ENCODE measurements at places on chromosomes 2 and 18.

DNA sequence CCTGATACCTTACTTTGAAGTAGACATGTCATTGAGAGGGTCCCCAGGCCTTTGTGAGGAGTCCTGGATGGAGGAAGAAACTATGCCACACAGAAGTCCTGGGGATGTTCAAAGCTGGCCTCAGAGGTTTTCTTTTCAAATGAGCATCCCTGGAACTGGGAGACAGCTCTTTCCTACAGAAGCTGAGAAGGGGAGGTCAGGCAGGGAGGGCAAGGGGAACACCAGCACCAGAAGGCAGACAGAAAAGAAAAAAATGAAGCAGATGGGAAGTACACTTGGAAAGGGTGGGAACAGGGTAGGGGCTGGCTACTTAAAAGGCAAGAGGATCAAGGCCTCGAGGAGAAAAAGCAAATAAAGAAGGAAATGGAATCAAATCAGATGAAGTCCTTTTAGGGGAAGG is 120.0 kb downstream of the FMNL2 start:
- no peak for DNase-seq

DNA sequence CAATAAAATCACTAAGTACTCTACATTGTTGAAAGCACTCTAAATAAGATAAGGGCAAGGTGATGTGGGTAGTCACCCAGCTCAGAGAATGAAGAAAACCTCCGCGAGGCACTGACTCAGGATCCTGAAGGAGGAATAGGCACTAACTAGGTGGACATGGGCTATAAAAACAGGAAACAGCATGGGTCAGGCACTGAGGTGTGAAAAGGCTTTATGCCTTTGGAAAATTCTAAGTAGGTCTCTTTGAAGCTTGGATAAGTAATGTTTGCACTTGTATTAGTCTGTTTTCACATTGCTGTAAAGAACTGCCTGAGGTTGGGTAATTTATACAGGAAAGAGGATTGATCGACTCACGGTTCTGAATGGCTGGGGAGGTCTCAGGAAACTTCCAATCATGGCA is 161.6 kb downstream of the EPHA4 start:
- no peak for DNase-seq

GRCh38 chr18:30970196-30970816 is 72.2 kb downstream of the DSC3 start:
- no peak for DNase-seq

GRCh38 chr2:4047961-4048891 is 344.9 kb downstream of the DCDC2C start:
- no peak for DNase-seq

DNA sequence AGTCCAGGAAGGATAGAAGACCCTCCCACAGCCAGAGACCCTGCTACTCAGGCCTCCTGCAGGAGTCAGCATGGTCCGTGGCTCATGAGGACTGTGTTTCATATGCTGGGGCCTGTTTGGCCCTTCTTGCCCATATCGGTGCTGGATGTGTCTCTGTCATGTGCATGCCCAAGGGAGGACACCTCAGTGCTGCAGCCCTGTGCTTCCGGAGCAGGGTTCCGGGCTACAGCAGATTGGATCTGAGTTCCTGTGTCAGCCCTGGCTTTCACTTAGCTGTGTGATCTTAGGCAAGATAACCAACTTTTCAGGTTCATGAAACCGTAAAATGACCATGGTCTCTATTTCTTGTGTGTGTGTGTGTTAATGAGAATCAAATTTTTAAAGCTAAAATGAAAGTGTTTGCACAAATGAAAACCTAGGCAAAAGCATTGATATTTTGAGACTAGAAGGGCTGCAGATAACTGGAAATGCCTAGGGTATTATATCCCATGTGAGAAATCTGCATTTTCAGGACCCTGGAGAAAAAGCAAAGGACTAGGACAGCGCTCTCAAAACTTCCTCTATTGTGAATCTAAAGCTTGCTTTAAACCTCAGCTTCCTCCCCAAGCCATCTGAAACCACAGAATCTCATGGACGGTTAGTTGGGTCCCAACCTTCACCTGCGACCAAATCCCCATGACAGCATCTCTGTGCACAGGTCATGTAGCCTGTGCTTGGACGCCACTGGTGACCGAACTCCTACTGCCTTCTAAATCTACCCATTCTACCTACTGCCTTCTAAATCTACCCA is 58.8 kb upstream of the CAPN13 start:
- no peak for DNase-seq

DNA sequence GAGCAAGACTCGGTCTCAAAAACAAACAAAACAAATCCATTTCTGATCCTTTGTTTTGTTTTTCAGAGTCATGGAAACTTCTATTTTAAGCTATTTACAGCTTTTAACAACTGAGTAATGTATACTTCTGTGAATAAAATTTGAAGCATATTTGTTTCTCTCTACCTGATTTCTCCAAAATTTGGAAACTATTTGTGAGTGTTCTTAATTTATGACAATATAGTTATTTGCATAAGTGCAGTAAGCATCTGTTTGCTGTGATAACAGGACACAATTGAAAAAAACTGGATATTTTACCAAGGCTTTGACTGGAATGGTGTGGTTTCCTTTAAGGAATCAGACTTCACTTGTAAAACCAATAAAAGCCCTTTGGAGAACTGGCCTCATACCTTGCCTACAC is 53.3 kb upstream of the GULP1 start:
- DNase-seq, result no peak

DNA sequence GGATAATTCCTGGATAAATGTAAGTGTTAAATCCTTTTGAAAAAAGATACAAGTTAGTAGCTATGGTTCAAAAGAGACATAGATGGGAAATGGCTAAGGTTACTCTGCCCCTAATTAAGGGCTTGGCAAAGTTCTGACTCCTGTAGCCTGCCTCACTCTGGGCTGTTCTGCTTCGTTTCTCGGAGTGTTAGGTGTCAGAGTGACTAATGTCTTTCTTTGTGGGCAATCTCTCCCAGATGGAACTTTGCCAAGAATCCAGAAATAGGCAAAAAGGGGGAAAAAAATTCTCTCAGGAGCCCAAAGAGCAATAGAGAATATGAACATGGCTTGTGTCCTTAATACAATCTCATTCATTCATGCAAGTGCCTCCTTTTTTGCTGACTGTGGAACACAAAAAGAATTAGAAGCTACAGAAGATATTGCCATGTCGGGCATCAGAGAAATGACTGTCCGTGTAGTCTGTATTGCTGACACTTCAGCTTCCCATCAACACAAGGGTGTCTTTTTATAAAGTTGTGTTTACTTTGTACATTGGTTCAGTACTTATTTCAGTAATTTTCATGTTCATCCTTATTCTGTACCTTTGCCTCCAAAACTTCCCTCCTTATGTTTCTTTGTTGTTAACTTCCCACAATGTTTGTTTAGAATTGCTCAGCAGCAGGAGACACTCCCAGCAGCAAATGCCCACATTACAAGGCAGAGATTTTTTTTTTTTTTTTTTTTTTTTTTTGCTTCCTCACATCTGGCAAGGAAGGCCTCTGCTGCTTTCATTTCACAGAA is 134.0 kb downstream of the FTCDNL1 start:
- DNase-seq, result no peak

DNA sequence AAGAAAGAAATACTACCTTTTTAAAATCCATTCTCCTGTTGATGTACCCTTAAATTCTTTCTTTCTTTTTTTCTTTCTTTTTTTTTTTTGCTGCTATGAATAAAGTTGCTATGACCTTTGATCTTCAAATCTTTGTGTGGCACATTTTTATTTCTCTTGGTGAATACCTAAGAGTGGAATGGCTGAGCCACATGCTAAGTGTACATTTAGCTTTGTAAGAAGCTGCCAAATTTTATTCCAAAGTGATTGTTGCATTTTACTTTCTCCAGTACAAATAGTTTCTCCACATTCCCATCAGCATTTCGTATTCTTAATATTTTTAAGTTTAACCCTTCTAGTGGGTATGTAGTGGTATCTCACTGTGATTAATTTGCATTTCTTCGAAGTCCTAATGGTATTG is 88.8 kb upstream of the RAB27B start:
- no peak for DNase-seq

- no peak for DNase-seq
Measured at GRCh38 chr2:22450831-22451230, 934.1 kb upstream of the KLHL29 start.

- no peak for DNase-seq
Measured at GRCh38 chr2:199019898-199020507, 437.7 kb downstream of the SATB2 start.

GRCh38 chr2:55618025-55618274 is 528 bp upstream of the PPP4R3B start:
- DNase-seq, result no peak

GRCh38 chr2:200272320-200272719 is 34.2 kb upstream of the SPATS2L start:
- DNase-seq, result no peak

- DNase-seq, result peak; percentile 61
Measured at GRCh38 chr2:6978991-6979390, 61.8 kb downstream of the RNF144A start.

- DNase-seq, result no peak
Measured at GRCh38 chr2:145199042-145199441, 679.1 kb upstream of the ZEB2 start.

DNA sequence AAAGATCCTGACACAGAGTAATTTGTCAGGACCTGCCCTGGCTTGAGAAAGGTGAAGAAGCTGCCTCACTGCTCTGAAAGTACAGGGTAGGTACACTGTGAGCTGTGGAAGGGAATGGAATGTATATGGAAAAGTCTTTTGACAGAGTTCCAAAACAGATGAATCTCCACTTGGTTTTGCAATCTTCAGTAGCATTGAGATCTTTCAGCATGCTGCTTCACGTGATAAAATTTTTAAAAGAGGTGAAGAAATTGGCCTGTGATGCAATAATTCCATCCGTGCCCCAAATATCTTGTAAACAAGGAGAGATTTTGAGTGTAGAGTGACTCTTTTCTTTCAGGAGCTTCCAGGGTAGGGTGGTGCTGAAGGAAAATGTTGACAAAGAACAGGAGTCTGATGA is 123.1 kb downstream of the OSR1 start:
- DNase-seq, result no peak

GRCh38 chr2:9779596-9780264 is 63.5 kb upstream of the TAF1B start:
- DNase-seq, result no peak

GRCh38 chr18:44035554-44035953 is 645.1 kb upstream of the SETBP1 start:
- DNase-seq, result no peak

- no peak for DNase-seq
Measured at GRCh38 chr2:171878481-171878993, 15.5 kb downstream of the SLC25A12 start.

- DNase-seq, result no peak
Measured at GRCh38 chr18:79200546-79201268, 131.5 kb downstream of the ATP9B start.

- no peak for DNase-seq
Measured at GRCh38 chr18:54127759-54128378, 96.6 kb downstream of the MBD2 start.

DNA sequence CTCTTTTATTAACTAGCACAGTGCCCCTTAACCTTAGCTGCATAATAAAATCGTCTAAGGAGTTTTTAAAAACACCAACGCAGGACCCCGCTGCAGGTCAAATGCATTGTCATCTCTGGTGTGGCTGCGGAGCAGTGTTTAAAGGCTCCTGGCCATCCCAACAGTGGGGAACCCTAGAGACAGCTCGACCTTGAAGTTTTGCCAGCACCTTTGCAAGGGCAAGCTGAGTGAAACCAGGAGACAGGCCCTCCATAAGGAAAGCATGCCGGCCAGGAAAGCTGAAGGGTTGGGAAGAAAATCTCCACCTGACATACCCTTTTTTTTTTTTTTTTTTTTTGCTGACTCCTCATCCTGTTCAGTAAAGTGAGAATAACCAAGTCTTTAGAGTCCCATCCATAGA is 349.0 kb downstream of the CMPK2 start:
- DNase-seq, result no peak

DNA sequence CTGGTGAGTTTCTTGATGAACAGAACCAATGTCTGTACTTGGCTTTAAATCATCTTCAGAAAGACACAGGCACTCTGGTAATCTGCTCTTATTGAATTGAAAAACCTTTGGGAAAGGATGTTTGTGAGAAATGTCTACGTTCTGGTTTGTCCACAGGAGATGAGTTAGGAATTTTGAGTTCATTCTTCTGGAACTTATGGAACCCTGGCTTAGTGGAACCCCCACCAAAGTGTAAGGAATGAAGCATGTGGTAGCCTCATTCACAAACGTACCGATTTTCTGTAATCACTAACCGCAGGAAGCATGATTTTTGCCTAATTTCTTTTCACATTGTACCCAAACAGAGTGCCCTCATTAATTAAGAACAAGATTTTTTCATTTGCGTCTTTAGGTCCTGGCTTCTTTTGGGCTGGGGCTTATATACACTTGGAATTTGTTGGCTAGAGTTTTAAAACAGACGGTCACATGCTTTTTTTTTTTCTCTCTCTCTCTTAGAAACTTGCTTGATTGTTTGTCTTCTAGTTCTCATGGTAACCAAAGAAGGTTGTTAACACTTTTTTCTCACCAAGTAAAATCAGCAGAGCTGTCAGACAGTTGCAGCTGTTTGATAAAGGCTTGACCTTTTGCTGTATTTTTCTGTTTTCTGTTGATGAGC is 314.1 kb upstream of the THUMPD2 start:
- no peak for DNase-seq

GRCh38 chr2:109428841-109429566 is 184.8 kb downstream of the SEPTIN10 start:
- DNase-seq, result no peak

DNA sequence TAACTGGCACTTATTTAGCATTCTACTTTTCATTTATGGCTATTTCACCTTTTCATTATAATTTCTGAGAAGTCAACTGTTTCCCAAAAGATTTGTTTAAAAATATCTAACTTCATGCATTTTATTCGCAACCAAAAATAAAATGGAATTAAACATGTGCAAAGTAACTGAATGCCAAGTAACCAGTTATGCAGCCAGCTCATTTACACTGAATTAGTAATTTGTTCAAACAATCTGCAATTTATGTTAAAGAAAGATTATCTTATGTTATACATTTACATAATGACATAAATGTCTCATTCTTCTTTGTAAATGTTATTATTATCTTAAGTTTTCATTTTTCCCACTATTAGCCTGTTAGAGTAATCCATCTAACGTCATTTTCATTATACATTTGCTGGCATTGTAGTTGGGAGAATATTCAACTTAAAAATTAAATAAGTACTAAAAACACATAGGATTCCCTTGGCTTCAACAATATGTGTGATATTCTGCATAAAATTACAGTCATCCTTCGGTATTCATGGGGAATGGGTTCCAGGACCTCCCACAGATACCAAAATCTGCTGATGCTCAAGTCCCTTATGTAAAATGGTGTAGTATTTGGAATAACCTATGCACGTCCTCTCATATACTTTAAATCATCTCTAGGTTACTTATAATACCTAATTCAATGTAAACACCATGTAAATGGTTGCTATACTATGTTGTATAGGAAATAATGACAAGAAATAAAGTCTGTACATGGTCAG is 43.7 kb upstream of the STAM2 start:
- no peak for DNase-seq

DNA sequence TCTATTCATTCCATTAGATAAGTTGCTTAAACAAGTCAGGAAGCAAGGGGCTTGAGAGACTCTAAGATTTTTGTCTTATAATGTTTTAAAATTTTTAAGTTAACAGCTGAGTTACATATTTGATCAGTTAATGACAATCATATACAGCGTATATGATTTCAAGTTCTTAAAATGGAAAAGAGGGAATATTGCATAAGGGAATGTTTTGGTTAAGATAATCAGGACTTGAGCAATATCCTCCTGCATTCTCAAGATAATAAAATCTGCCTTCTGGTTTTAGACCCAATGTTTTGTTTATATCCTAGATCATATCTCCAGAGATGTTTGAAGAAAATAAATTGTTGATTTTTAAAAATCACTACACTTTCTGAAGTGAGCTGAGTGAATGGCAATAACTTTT is 13.4 kb upstream of the DYNC1I2 start:
- no peak for DNase-seq

- no peak for DNase-seq
Measured at GRCh38 chr18:4283746-4284291, 171.3 kb downstream of the DLGAP1 start.
